ENCODE measurements at places on chromosomes 5 and 9.

DNA sequence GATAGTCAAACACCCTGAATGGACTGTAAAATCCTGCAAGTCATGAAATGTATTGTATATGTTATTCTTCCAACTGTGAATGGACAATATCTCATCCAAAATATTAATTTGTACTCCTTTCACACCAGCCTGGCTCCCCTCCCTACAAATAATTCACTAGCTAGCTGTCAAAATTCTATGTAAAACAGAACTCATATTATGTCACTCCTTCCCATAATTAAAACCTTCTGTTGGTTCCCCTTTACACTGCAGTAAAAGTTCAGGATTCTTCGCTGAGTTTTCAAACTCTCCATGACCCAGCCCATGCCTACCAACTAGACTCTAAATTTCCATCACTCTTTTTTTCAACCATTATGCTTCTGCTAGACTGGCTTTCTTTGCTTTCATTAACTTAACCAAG is 857.1 kb downstream of the TAF11L14 start:
- DNase-seq = no peak

DNA sequence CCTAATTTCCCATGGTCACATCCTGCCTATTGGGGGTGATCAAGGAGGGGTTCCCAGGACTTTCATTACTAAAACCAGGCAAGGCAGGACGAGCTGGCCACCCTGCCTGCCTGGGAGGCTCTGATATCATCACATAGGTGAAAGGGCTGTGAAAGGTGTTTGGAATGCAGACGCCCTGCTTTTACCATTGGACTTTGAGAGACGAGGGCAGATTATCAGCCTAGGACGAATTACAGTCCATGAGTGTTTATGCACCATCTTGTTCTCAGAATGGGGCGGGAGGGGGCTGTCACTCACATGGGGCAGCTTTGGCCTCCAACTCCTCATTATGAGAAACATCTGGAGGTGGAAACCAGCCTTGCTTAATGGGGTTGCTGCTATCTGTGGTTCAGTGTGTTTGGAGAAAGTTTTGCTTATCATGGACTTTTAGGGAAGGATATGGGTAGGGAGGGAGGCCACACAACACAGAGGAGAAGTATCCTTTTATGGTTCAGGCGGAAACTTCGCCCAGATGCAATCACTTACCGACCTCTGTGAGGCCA is 69.8 kb upstream of the UBTD2 start:
- no peak for DNase-seq

- no peak for DNase-seq
Observed at GRCh38 chr5:177336112-177336511, 15.4 kb downstream of the LMAN2 start.

- DNase-seq = no peak
Observed at GRCh38 chr9:92315456-92315855, 9.7 kb downstream of the NOL8 start.

GRCh38 chr5:68251804-68252522 is 36.4 kb downstream of the PIK3R1 start:
- peak; percentile 74 for DNase-seq

DNA sequence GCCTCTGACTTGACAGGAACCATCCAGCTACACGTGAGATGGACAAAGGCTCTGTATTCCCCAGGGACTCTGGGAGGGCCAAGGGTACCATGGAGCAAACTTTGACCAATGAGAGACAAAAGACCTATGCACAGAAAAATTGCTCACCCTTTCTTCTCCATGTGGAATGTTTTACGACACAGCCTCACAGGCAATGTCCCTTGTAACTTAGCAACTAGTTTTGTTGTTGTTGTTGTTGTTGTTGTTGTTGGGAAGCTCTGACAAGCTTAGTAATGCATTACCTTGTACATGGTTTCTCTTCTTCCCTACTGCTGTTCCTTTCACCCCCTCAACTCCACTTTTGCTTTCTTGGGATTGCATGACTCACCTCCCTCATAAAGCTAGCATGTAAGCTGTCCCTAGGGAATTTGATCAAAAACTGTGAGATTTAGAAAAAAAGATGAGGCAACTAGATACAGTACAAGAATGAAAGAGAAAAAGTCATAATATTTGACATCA is 550.9 kb downstream of the RAB3C start:
- no peak for DNase-seq

DNA sequence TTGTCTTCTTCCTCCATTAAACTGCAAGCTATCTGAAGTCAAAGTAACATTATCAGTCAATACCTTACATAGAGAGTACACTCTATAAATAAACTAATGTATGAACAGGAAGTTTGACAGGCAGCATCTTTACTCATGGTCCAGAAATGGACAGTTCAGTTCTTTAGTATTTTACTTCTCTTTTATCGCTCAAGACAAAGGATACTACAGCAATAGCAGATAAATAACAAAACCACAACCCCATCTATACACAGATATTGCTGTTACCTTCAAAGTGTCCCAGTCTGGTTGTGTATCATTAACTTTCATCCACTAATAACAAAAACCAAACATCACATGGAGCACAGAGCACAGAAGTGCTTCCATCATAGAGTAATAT is 46.4 kb downstream of the SEMA5A start:
- DNase-seq = no peak

GRCh38 chr5:78706825-78707224 is 58.3 kb upstream of the LHFPL2 start:
- no peak for DNase-seq

- no peak for DNase-seq
Observed at GRCh38 chr9:130490981-130491380, 46.2 kb downstream of the ASS1 start.

DNA sequence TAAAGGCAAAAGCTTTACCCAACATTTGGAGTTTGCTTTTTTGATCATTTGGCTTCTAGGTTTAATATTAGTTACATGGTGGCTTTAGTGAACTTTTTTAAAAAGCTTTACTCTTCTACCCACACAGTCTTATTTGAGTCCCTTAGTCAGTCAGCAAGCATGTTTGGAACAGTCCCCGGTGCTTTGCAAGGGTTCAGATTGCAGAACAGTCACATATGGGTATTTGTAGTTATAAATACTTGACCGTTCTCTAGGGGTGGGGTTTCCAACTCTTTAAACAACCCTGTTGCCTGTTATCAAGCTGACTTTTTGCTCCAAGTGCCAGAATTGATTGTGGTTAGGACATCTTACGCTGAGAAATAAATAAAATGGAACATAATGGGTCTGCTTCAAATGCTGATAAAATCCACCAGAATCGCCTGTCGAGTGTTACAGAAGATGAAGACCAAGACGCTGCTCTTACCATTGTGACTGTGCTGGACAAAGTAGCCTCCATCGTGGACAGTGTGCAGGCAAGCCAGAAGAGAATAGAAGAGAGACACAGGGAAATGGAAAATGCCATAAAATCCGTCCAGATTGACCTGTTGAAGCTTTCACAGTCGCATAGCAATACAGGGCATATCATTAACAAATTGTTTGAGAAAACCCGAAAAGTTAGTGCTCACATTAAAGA is at the start of gene CAVIN4:
Gene CAVIN4, plus strand, starts transcription at position 304 of the 673 bp plus-strand sequence. Its CDS starts 65 bp downstream, at position 369.
- DNase-seq = no peak

- DNase-seq = no peak
Observed at GRCh38 chr9:86434039-86434726, 80.0 kb upstream of the TUT7 start.

- DNase-seq = no peak
Observed at GRCh38 chr5:141692533-141692888, 10.5 kb upstream of the ARAP3 start.

DNA sequence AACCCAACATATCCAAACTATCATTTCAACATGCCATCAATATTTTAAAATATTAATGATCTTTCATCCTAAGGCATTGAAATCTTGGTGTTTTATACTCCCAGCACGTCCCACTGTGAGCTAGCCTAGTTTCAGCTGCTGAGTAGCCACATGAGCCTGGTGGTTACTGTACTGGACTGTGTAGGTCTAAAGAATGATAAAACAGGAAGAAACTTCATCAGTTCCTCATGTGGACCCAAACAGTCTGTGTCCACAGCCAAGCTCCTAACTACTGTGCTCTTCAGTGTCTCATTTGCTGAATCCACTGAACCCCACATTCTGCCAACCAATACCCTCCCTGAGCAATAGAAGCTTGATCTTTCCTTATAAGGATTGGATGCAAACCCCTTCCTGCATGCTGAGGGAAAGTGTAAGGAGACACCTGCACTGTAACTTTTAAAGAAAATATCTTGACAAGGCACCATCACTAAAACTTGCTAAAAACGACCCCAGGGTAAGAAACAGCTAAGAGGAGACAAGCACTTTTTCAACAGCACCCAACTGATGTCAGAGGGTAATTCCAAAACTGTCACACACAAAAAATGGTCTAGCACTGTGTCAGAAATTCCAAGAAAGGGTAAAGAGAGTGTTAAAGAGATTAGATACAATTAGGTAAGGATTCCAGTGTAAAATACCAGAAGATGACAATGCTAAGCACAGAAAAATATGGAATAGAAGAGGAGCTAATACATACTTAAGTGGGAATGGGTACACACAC is 126.9 kb downstream of the SPOCK1 start:
- no peak for DNase-seq

DNA sequence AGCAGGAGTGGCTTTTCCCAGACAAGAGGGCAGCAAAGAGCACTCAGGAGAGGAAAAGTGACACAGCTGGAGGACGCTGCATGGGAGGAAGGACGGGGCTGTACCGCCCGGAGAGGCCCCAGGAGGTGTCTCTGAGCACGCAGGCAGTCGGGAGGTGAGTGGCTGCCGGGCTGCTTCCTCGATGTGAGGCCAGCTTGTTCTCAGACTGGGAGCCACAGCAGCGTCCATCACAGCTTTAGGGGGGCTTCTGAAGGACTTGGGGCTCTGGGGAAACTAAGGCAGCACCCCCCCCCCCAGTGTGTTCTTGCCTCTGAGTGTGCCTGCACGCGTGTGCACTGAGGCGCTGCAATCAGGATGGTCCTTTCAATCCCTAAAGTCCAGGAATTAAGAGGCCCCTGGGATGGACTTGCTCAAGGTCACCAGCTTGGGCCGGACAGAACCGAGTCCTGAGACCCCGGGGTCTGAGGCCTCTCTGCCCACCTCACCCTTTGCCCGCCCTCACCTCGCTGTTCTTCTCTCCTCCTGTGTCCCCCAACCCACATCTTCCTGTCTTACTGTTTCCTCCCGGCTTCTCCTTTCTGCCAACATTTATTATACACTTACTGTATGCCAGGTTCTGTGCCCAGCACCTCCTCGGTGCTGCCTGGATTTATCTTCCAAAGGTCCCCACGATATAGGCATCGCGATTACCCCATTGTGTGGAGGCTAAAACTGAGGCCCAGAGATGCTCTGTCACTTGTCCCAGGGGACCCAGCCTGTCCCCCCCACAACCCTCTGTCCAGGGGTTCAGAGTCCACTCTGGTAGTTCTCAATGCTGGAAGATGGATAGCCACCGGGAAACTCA is 32.9 kb downstream of the FAM163B start:
- no peak for DNase-seq

DNA sequence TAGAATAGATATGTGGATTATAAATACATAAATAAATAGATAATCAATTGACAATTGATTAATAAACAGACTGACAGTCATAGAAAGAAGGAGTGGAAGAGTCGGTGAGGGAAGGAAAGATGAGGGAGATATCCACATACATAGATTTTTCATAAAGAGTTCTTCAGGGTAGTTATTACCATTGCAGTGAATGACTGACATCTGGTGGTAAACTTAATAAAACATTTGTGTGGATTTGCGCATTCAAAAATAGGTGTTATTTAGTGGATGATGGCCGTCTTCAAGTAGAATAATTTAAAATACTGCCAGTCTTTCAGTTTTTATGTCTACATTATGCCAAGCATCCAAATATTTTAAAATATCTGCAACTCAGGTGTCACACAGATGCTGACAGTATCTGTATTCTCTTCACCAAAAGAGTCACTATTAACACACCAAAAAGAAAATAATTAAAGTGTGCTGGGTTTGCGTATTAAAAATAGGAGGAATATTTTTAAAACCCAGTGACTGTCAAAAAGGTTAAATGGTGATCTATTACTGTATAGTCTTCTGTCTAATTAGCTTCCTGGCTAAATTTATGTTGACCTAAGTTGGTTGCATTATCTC is 78.8 kb downstream of the GIN1 start:
- no peak for DNase-seq

GRCh38 chr5:157280927-157281326 is 15.0 kb downstream of the CYFIP2 start:
- DNase-seq = no peak

GRCh38 chr5:132300577-132301343 is 6.6 kb downstream of the SLC22A4 start:
- DNase-seq = no peak

GRCh38 chr5:107300721-107301327 is 369.9 kb downstream of the EFNA5 start:
- DNase-seq = no peak

GRCh38 chr5:91787718-91788117 is 404.6 kb upstream of the ARRDC3 start:
- DNase-seq = no peak

DNA sequence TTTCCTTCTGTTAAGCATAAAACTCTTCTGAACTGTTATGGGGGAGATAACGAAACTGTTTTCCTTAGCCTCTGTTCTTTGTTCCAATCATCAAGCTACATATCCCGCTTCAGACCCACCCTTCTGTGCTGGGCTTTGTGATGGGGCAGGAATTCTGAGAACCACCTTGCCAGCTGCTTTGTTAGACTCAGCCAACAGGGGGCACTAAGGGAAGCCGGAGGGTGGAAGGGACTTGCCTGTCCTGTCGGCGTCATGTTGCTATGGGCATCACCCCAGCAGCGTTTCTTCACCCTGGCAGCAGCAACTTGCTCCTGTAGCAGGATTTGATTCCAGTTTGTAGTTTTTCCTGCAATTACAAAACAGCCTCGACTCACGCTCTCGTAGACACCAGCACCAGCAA is 169.1 kb downstream of the CAAP1 start:
- peak; percentile 24 for DNase-seq

GRCh38 chr9:137953683-137954438 is 76.3 kb downstream of the CACNA1B start:
- no peak for DNase-seq

DNA sequence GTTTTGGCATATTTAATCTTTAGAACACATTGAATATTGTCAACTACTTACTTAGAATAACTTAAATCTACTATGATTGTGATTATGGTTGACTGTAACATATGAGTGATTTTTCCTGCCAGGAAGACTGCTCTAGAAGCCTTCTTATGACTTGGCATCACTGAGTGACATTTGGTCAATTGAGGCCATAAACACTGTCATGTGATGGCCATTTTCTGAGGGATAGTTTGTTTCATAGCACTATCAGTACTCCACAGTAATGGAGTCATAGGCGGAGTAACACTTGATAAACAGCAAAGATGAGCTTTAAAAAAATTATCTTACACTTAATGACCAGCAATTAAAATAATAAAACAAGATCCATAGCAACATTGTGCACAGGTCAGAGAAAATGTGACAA is 31.0 kb downstream of the C9orf40 start:
- no peak for DNase-seq

DNA sequence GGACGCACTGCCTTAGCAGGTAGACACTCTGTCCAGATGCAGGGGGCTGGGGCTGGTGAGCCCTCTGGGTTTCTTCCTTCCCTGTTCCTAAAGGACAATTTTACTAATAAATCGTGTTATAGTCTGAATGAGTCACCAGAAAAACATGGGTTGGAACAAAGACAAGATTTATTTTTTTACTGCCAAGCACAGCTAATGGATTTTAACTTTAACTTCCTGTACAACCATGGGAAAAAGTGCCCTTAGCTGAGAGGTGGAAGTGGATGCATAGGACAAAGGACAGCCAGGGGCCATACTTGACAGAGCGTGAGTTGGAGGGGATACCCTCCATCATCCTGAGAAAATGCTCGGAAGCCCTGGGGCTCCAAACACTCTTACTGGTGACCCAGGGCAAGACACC is 300.7 kb downstream of the MSX2 start:
- no peak for DNase-seq

- DNase-seq = no peak
Observed at GRCh38 chr9:33168941-33169544, 1.9 kb upstream of the B4GALT1 start.

- no peak for DNase-seq
Observed at GRCh38 chr5:66238435-66238834, 94.3 kb downstream of the SREK1 start.
